ENCODE measurements at places on chromosomes 12 and 14. TPM values are rescaled to one million over a fixed set of nuclear protein-coding genes. Genes with fewer than 3 reads are reported as not detected.

ATF7IP gene
- polyA plus RNA-seq: 32.0 TPM

DNAJC22 gene
- 50.0 TPM for polyA plus RNA-seq

OR4E2 gene
- polyA plus RNA-seq: not detected

GOLGA5 gene
- polyA plus RNA-seq: 37.5 TPM

ZFYVE26 gene
- polyA plus RNA-seq: 24.9 TPM

ESPL1 gene
- polyA plus RNA-seq: 31.2 TPM

GSG1 gene
- 1.6 TPM for polyA plus RNA-seq

ADAM21 gene
- 0.09 TPM for polyA plus RNA-seq

- DNase-seq: peak; percentile 70
- no peak overlapping the region for H3K27ac ChIP-seq
- no peaks in the 10 kb centered on the region for H3K27me3 ChIP-seq
- no peak overlapping the region for H3K4me3 ChIP-seq
Observed at GRCh38 chr12:124771462-124772288, 92.0 kb downstream of the SCARB1 start.

GRCh38 chr12:19014240-19014639, 115.3 kb upstream of the PLEKHA5 start:
- peaks cover 23% of the 10 kb centered on the region for H3K4me1 ChIP-seq
- no peak overlapping the region for H3K27ac ChIP-seq
- no peak for DNase-seq
- H3K27me3 ChIP-seq: no peaks in the 10 kb centered on the region

- no peaks in the 10 kb centered on the region for H3K36me3 ChIP-seq
- H3K4me1 ChIP-seq: peaks cover 44% of the 10 kb centered on the region
- peak; percentile 95 for DNase-seq
- peak overlapping the region; percentile 54 for H3K4me3 ChIP-seq
- H3K27me3 ChIP-seq: no peaks in the 10 kb centered on the region
- peak overlapping the region; percentile 98 for H3K27ac ChIP-seq
Observed at GRCh38 chr14:100221533-100222223, 17.3 kb upstream of the YY1 start.

DNA sequence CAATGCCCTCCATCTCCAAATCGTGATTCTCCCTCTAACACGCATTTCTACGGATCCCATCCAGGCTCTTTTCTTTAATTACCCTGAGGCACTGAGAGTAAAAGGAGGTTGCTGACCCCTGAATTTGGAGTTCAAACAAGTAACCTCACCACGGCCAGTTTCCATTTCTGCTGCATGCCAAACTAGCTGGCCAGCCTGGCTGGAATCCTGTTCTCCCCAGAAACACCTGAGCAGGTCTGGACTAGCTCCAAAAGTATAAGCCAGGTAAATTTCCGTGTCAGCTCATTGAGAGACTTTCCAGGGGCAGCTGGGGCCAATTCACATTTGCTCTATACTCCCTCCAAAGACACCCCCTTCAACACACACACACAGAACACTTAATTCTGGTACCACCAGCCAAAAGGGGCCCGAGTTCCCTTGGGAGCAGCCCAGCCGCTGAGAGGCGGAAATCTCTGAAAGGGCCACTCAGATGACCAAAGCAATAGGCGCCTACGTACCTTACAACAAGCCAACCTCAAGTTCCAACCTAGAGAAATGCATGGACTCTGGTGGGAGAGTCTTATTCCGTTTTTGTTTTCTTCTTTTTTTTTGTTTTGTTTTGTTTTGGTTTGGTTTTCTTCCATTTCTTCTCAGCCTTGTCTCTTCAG, 131.4 kb downstream of the NDUFA12 start:
- DNase-seq: no peak
- H3K36me3 ChIP-seq: no peaks in the 10 kb centered on the region
- H3K27me3 ChIP-seq: peaks cover 54% of the 10 kb centered on the region
- H3K4me3 ChIP-seq: no peak overlapping the region
- H3K4me1 ChIP-seq: peaks cover 7% of the 10 kb centered on the region

DNA sequence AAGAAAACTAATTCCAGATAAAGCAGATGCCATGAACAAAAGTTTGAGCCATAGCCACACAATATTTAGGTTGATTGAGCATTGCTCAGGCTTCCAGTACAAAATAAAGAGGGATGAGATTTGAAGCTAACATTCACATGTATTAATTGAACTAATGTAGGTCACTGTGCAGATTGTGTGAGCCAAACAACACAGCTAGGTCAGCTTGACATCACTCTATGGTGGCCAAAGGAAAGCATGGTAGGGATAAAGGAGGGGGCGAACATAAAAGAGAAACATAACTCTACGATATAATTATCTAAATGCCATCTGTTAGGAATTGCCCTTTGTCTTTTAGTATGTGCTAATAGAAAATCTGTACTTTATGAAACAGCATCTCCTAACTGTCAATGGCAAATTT, 477.7 kb upstream of the SYT1 start:
- no peak overlapping the region for H3K27ac ChIP-seq
- H3K4me1 ChIP-seq: no peaks in the 10 kb centered on the region
- no peaks in the 10 kb centered on the region for H3K36me3 ChIP-seq
- H3K27me3 ChIP-seq: no peaks in the 10 kb centered on the region

GRCh38 chr14:67815573-67816225, 691 bp downstream of the ZFYVE26 start:
- peak; percentile 17 for DNase-seq
- no peaks in the 10 kb centered on the region for H3K27me3 ChIP-seq
- peaks cover 17% of the 10 kb centered on the region for H3K4me1 ChIP-seq
- peak overlapping the region; percentile 57 for H3K4me3 ChIP-seq
- peaks cover 11% of the 10 kb centered on the region for H3K36me3 ChIP-seq
- H3K27ac ChIP-seq: peak overlapping the region; percentile 96

- H3K27ac ChIP-seq: no peak overlapping the region
- H3K4me1 ChIP-seq: no peaks in the 10 kb centered on the region
- H3K27me3 ChIP-seq: no peaks in the 10 kb centered on the region
Observed at GRCh38 chr14:29671034-29671433, 256.6 kb downstream of the PRKD1 start.

DNA sequence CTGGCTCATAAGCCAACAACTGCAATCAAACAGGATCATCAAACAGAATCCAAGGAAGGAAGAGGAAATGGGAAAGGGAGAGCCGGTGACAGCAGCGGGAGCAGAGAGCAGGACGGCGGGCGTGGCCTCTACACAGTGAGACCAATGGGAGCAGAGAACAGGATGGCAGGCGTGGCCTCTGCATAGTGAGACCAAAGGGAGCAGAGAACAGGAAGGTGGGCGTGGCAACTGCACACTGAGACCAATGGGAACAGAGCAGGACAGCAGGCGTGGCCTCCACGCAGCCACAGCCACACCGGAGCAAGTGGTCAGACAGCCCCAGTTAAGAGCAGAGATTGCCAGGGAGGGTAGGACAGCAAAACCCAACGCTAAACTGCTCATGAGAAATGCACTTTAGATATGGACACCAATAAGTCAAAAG, 16.4 kb downstream of the LRCOL1 start:
- DNase-seq: peak; percentile 95
- H3K4me1 ChIP-seq: peaks cover 11% of the 10 kb centered on the region
- H3K27me3 ChIP-seq: peaks cover 10% of the 10 kb centered on the region
- no peak overlapping the region for H3K4me3 ChIP-seq
- H3K27ac ChIP-seq: peak overlapping the region; percentile 43

GRCh38 chr14:103594265-103594664, 31.5 kb downstream of the COA8 start:
- no peak for DNase-seq
- peaks cover 15% of the 10 kb centered on the region for H3K36me3 ChIP-seq
- H3K4me1 ChIP-seq: no peaks in the 10 kb centered on the region
- H3K4me3 ChIP-seq: no peak overlapping the region

Measured in large intestine (tissue), 12 donors.